Large intestine (tissue), 12 donors: ENCODE measurements at places on chromosomes 5 and 9. TPM values are rescaled to one million over a fixed set of nuclear protein-coding genes. Genes with fewer than 3 reads are reported as not detected.
A peak's percentile ranks its signal among the peaks of the same experiment; 100 is the strongest.

The SPATA31E1 gene
- polyA plus RNA-seq: 0.48 TPM

The ZNF622 gene
- 32.1 TPM for polyA plus RNA-seq

The ITK gene
- polyA plus RNA-seq: 1.5 TPM

The ZCCHC9 gene
- 38.9 TPM for polyA plus RNA-seq

- DNase-seq: no peak
Measured at GRCh38 chr9:111438541-111439235, 45.5 kb downstream of the ECPAS start.

- DNase-seq: no peak
Measured at GRCh38 chr9:21141427-21141882, at the start of gene IFNW1. Gene IFNW1 (minus strand): TSS chr9:21141832. CDS start chr9:21141570, 262 bp downstream.

- DNase-seq: no peak
Measured at GRCh38 chr5:134837530-134838181, 8.1 kb upstream of the C5orf24 start.

- DNase-seq: no peak
Measured at GRCh38 chr9:69297300-69297980, 27.6 kb upstream of the ENTREP1 start.

- DNase-seq: no peak
Measured at GRCh38 chr5:38013107-38013506, 173.3 kb upstream of the GDNF start.

GRCh38 chr5:3092211-3092610 is 340.7 kb upstream of the IRX2 start:
- DNase-seq: no peak

GRCh38 chr5:113163328-113163727 is 186.7 kb downstream of the DCP2 start:
- DNase-seq: no peak

- no peak for DNase-seq
Measured at GRCh38 chr5:73152411-73153388, 20.3 kb upstream of the TMEM174 start.

- DNase-seq: no peak
Measured at GRCh38 chr5:132491368-132492364, 1.1 kb upstream of the IRF1 start.

GRCh38 chr5:36875790-36876298 is 725 bp upstream of the NIPBL start:
- peak; percentile 84 for DNase-seq

GRCh38 chr5:179472174-179472573 is 78.2 kb upstream of the RUFY1 start:
- DNase-seq: no peak

DNA sequence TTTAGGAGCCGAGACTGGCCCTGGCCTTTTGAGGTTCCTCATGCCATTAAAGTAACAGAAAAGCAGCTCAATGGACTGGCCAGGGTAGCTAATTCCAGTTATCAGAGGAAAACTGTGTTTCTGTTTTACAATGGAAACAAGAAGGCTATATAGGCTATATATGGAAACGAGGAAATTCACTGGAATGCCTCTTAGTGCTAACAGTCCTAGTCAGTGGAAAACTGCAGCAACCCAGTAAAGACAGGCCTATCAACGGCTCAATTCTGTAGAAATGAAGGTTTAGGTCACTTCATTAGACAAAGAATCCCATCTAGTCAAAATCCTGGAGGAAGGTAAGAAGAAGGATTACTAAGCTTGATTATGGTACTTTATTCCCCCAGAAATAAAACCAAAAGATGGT is 3.2 kb upstream of the TICAM2 start:
- no peak for DNase-seq

- DNase-seq: no peak
Measured at GRCh38 chr9:18330401-18331309, 143.3 kb upstream of the ADAMTSL1 start.

DNA sequence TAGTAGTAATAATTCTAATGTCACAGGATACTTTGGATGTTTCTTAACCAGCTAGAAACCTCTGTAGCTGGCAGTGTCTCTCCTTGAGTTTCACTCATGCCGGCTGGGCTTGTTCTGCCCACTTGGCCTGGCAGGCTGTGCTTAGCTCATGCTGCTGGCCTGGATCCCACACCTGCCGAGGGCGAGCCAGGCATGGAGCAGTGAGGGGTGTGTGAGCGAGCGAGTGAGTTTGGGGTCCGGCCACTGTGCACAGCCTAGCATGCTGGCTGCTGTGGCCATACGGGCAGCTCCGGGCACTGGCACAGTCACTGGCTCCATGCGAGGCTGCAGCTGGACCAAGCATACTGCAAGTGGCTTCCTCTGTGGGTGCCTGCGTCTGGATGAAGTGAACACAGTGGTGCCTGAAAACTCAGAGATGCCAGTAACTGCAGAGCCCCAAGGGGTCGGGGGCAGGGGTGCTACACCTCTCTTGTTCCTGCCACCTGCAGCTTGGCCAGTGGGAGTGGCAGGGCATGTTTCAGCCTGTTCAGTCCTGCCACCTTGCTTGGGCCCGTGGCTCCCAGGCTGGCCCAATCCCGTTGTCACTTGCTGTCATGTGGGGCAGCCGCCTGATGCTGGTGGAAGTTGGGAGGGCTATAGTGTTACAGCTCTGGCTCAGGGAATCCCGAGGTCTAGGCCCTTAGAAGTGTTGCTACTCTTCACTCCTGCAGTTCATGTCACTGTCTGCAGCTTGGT is 9.9 kb downstream of the FSD1L start:
- DNase-seq: no peak

- no peak for DNase-seq
Measured at GRCh38 chr9:137213160-137214060, 7.9 kb downstream of the NDOR1 start.

- peak; percentile 97 for DNase-seq
Measured at GRCh38 chr5:78638423-78638822, 10.1 kb downstream of the LHFPL2 start.

DNA sequence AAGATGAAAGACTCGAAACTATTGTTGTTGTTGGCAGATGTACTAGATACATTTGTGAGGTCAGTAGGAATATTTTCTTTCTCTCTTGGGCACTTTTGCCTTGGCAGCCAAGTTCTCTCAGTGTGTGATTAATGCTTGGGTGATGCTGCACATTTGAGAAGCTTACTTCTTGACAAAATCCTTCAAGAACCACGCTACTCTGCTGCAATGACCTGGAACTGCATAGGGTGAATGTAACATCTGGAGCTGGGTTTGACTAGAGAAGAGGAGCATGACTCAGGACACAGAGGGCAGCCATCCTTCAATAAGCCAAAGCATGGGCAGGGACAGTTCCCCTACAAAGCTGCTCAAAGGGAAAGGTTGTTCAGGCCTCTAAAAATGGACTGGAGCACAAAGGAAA is 75.5 kb upstream of the PUM3 start:
- no peak for DNase-seq

GRCh38 chr5:88772831-88773230 is 110.2 kb downstream of the MEF2C start:
- no peak for DNase-seq

DNA sequence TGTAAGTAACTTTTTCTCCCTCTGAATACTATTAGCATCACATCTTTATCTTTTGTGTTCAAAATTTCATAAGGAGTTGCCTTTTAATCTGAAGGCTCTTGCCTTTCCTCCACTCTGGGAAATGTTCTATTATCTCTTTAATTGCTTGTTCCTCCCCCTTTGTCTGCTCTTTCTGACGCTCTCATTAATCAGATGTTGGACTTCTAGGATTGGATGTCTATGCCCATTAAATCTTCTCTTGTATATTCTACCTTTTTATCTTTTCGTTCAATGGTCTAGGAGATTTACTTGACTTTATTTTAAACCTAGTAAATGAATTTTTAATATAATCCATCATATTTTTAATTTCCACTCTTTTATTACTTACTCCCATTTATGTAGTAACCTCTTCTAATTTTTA is 76.7 kb downstream of the MARCHF3 start:
- no peak for DNase-seq

GRCh38 chr5:113202746-113203716 is 226.4 kb downstream of the DCP2 start:
- DNase-seq: peak; percentile 68

DNA sequence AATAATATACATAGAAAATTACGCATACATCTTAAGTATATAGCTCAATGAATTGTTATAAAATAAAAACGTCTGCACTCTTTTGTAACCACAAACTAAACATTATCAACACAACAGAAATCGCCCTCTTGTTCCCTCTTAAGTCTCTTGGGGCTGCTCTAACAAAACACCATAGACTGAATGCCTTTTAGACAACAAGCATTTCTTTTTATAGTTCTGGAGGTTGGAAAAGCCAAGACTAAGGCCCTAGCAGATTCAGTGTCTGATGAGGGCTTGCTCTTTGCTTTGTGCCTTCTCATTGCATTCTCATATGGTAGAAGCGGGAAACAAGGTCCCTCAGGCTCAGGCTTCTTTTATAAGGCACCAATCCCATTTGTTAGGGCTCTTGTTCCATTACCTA is 4.9 kb upstream of the IFNB1 start:
- DNase-seq: no peak

- no peak for DNase-seq
Measured at GRCh38 chr5:106699198-106699597, 971.5 kb downstream of the EFNA5 start.

GRCh38 chr5:108672639-108673038 is 75.1 kb upstream of the FER start:
- no peak for DNase-seq

- no peak for DNase-seq
Measured at GRCh38 chr9:135377431-135377830, 102.2 kb upstream of the PPP1R26 start.

DNA sequence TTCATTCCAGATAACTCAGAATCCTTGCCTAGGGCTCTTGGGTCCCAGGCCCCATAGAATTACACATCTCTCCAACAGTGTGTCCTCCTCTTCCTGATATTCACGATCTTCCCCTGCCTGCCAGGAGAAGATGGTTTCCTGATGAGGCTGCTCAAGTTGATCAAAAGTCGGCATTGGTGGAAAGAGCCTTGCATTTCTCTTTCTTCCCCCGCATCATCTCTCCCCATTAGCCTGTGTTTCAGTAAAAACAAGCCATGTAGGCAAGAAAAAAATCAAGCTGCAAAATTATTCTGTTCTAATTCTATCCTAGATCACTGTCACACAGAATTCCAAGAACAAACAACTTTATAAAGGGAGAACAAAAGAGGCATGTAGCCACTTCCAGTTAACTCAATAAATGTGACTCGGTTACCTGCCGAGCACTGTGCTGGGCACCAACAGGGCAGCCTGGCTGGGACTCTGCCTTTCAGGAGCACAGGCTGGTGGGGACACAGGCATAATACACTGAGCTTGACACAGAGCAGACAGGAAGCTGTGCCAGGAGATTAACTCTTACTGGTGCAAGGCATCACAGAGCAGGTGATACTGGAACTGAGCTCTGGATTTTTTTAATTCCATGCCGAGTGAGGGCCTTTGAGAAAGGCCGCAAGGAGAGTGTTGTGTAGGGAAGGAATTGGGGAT is 25.6 kb downstream of the TMOD1 start:
- DNase-seq: no peak

GRCh38 chr9:81321551-81321950 is 367.8 kb downstream of the TLE1 start:
- no peak for DNase-seq

- no peak for DNase-seq
Measured at GRCh38 chr5:87307796-87308423, 40.2 kb downstream of the RASA1 start.
